HT1080 (cell line): ENCODE measurements at places on chromosomes 1 and 21.

GRCh38 chr1:41175546-41175945 is 66.6 kb downstream of the SCMH1 start:
- DNase-seq: no peak

DNA sequence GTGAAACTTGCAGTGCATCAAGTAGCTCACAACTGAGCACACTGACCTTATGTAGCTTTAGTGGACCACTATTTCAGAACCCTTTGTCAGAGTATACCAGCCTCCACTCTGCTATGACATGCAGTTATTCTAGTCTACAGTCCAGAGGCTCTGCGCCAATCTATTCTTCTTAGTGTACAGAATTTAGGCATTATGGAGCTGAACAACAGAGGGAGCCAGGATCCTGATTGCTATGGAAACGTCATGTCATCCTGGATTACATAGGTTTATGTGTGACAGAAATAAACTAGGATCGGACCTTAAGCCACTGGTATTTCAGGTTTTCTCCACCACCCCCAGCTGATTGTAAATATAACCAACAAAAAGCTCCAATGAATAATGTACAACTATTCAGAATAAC is 48.1 kb upstream of the EEIG2 start:
- DNase-seq: no peak

- DNase-seq: no peak
These were observed 13.7 kb downstream of the CD84 start for GRCh38 chr1:160565564-160565963.

DNA sequence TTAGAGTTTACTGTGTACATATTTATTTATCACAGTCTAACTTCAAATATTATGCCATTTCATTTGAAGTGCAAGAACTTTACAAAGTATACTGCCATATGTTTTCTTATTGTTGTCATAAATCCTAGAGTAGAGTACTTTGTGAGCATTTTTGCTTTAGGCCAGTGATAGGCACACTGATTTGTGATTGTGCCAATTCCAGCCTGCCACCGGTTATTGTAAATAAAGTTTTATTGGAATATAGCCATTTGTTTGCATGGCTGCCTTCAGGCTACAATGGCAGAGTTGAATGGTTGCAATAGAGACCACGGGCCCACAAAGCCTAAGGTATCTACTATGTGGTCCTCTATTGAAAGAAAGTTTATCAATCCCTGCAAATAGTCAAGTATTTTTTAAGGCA is 175.8 kb upstream of the GALNT2 start:
- no peak for DNase-seq

- no peak for DNase-seq
These were observed 30.7 kb upstream of the EDN2 start for GRCh38 chr1:41515131-41515678.

GRCh38 chr1:52520148-52520547 is 32.7 kb downstream of the TUT4 start:
- no peak for DNase-seq

DNA sequence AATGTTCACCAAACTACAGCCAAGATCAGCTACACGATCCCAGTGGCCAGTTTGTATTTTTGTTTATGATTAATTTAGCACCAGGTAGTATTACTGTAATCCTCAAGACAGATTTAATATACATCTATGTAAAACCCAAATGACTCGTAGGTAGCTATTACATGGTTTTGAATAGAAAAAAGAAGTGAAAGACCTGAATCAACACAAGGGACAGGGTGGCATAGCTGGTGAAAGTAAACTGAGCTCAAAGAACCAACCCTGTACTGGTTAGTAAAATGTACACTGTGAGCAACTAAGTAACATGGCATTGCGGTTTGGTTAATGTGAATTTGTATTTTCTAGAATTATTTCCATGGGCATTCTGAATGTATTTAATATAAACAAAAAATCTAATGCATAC is 8.8 kb downstream of the GPATCH2 start:
- no peak for DNase-seq

- DNase-seq: no peak
These were observed 248.6 kb upstream of the RUNX1 start for GRCh38 chr21:35297665-35298064.

GRCh38 chr1:176134666-176135065 is 72.4 kb downstream of the COP1 start:
- no peak for DNase-seq

- peak; percentile 66 for DNase-seq
These were observed 835 bp downstream of the PGM1 start for GRCh38 chr1:63593886-63594605.

DNA sequence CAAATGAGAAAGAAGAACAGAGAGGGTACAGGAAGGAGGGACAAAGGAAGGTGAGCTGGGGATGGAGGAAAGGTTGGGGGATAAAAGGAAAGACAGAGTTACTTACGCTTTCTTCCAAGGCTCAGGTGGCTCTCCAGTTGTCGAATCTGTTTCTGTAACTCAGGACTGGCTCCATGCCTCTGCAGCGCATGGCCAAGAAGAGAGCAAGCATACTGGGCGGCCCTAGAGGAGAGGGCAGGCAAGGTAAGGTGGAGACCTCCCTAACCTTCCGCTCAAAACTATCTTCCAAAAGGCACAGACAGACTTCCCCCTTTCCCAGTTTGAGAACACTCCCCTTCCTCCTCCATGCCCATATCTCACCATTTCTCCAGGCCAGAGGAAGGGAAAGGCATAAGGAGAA is 922 bp downstream of the PEX11B start:
- no peak for DNase-seq

- DNase-seq: peak; percentile 4
These were observed 237.6 kb downstream of the MRPL39 start for GRCh38 chr21:25369524-25370300.

- DNase-seq: no peak
These were observed 30.5 kb upstream of the BTG2 start for GRCh38 chr1:203274603-203275381.

DNA sequence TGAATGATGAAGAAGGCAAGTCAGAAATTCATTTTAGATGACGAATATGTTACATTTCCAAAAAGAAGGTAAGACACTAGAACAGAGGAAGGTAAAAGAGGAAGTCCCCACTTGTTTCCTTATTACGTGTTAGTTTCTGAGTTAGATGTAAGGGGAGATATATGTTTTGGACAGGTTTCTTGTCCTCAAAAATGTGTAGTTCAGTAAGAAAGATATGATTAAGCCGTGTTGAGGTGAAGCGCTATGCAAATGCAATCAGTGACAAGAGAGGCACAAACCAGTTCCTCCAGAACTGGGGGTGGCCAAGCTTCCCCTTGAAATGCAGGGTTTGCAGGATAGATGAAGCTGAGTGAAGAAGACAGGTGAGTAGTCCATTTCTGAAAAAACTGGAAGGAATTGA is 293.3 kb upstream of the RUNX1 start:
- DNase-seq: no peak

DNA sequence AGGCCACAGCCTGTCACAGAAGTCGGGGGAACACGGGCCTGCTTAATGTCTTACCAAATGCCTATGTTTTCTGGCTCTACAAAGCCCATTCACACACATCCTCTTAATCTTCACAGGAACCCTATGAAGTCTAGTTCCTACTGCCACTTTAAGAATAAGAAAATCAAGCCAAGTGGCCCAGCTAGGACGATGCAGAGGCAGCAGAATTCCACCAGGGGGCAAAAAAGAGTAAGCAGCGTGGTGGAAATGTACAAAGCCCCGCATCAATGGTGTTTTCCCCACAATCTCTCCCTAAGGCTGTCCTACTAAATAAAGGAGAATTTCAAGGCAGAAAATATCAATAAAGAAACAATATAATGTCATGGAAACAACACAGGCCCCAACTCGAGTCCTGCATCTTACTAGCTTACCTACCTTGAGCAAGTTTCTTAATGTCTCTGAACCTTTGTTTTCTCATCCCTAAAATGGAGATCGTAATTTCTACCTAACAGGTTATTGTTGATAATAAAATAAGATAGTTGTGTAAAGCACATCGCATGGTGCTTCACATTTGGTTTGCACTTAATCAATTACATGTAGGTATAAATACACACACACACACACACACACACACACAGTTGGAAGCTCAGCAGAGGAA is 21.4 kb downstream of the SEC16B start:
- peak; percentile 76 for DNase-seq

DNA sequence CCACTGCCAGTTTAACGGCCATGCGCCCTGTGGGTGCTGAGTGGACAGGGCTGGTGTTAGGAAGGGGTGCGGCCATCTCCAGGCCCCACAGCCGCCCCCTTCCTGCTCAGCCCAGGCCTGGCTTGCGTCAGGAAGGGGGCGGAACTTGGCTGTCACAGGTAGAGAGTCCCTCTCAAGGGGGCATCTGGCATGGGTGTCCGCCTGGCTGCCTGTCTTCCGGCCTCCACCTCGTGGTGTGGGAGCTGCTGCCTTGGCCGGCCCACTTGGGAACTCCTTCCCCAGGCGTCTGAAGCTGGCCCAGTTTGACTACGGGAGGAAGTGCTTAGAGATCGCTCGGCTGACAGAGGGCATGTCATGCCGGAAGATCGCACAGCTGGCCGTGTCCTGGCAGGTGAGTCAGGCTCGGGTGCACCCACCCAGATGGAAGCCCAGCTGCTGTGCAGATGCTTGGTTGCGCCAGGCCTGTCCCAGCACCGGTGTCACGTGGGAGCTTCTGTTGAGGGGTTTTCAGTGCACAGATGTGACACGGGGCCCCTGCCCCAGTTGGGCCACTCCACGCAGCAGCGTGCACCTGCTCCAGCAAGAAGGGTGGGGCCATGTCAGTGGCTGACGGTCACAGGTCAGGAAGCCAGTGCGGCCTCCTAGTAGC is 9.1 kb upstream of the ATAD3B start:
- DNase-seq: peak; percentile 49

GRCh38 chr1:50272912-50273311 is 150.3 kb downstream of the DMRTA2 start:
- no peak for DNase-seq

DNA sequence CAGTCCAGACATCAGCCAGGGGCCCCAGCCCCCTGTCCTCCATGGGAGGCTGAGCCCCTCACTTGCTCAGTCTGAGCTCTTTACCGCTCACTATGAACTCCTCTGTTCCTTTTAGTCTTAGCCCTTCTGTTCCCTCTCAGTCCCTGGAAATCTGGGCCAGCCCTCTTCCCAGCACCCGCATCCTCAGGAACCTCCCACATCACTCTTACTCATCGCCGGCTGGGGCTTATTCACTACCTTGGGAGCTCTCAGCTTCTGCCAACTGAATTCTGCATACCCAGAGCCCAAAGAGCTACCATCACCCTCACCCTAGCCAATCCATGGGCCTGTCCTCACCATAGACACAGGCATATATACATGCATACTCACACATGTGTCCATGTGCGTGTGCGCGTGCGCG is 11.5 kb downstream of the KNCN start:
- DNase-seq: peak; percentile 78

- DNase-seq: no peak
These were observed 12.2 kb downstream of the FH start for GRCh38 chr1:241507189-241507863.

- DNase-seq: peak; percentile 10
These were observed 323.0 kb upstream of the ADGRL2 start for GRCh38 chr1:81477710-81478109.

DNA sequence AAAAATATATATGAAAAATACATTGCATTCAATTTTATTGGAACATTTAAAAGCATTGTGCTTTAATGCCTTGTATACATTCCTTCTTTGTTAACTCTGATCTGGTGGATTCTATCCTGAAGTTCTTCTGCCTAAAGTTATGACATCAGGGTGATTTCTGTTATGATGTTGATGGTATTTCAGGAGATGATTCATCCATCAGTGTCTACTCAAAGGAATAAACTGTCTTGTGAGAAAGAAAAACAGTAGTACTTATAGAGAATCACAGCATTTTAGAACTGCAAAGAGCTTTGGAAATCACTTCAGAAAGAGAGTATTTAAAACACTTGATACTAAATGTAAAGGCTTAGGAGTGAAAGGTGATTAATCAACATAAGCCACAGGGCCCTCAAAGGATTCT is 155.7 kb downstream of the PTPRC start:
- peak; percentile 53 for DNase-seq

DNA sequence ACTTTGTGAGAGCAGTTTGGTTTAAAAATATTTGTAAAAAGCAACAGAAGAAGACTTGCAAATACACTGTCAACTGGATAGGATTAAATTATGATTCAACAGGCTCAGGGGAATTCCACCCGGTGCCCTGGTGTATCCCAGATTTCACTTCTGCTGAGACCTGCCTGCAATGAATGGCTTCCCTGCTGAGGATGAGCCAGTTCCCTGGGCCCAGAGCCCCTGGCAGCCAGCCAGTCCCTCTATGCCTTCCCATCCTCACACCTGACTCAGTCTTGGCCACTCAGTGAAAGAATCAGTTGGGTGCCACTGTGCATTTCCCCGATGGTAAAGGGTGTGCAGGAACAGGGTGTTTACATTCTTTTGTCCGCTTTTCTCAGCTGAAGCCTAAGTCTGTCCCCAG is 64.4 kb downstream of the KCTD3 start:
- peak; percentile 66 for DNase-seq

GRCh38 chr1:116814926-116815723 is 60.9 kb downstream of the CD2 start:
- DNase-seq: no peak

DNA sequence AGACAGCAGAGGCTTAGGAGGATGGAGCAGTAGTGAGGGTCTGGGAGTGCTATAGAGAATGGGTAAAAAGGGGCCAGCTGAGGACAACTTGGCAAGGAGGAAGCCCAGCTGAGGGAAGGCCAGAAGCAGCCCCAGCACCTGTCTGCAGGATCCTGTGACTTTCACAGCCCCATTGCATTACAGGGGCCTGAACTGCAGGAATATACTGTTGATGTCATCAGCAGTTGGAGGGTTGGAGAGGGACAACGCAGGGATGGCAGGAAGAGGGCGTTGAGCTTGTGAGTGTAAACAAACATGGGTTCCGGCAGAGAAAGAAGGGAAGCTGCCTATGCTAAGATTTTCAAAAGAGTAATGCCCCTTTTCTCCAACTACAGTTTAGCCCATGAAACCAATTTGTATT is 628.5 kb downstream of the SMYD3 start:
- DNase-seq: no peak

DNA sequence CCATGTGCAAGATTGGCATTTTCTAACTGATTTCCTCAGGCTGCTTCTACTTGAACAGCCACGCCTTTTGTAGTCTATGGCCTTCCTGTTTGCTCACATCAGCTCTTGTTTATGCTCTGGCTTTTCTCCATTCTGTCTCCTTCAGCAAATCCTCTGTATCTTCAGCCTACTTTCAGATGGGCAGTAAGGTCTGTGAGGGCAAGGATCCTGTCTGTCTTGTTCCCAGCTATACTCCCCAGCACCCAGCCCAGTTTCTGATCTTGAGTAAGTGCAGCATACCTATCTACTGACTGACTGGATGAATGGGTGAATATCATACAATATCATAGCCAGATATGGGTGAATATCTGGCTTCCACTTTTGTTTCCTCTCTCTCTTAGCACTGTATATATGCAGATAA is 438.1 kb downstream of the LMO4 start:
- no peak for DNase-seq

GRCh38 chr21:32562426-32562825 is 22.9 kb downstream of the TCP10L start:
- peak; percentile 54 for DNase-seq

GRCh38 chr1:209805875-209806760 is at the start of gene IRF6:
Gene IRF6, minus strand, starts transcription at chr1:209806142. Its CDS starts 4,729 bp downstream, at chr1:209801413.
- no peak for DNase-seq

GRCh38 chr1:111602302-111602701 is 17.3 kb upstream of the RAP1A start:
- DNase-seq: no peak

GRCh38 chr21:46114963-46115362 is 17.1 kb downstream of the COL6A2 start:
- DNase-seq: no peak

GRCh38 chr1:100277866-100278265 is 11.8 kb downstream of the RTCA start:
- DNase-seq: no peak

- DNase-seq: peak; percentile 66
These were observed 8.1 kb downstream of the PSRC1 start for GRCh38 chr1:109274533-109275476.

- no peak for DNase-seq
These were observed 41.0 kb downstream of the TBX15 start for GRCh38 chr1:118947003-118947765.
